Anterior cingulate cortex (tissue), 58 donors: ENCODE measurements at places on chromosomes 1 and 21.

GRCh38 chr1:212167098-212167497, 118.1 kb upstream of the PPP2R5A start:
- no peak for DNase-seq

- DNase-seq: no peak
Observed at GRCh38 chr1:14929547-14930246, 223.8 kb upstream of the TMEM51 start.

DNA sequence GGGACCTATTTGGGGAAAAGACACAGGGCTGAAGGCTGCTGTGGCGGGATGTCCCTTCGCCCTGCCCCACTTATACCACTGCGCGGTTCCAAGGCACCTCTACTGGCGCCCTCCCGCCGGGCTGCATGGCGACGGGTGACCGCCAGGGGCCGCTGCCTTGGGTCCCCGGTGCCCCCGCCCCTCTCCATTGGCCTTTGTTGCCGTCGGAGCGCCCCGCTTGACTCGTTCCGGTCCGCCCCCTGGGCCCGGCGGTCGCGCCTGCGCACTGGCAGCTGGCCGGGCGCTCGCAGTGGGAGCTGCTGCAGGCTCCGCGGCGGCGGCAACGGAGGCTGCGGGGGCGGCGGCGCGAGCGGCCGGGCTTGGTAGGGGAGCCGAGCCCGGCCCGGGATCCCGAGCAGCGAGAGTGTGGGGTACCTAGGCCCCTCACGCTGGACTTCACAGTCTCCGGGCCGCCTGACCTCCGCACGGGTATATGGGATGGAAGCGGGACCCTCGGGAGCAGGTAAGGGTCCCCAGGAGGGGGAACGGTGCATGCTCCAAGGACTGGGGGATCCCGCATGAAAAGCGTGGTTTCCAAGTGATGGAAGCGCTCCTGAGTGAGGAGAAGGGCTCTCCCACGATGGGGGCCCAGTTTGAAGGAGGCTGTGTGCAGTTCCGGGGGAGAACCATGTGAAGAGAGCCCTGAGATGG, at the start of gene AGO1:
Gene AGO1 (plus strand): TSS at position 265 of the 690 bp plus-strand sequence. CDS start 213 bp downstream, at position 478.
- peak; percentile 86 for DNase-seq

DNA sequence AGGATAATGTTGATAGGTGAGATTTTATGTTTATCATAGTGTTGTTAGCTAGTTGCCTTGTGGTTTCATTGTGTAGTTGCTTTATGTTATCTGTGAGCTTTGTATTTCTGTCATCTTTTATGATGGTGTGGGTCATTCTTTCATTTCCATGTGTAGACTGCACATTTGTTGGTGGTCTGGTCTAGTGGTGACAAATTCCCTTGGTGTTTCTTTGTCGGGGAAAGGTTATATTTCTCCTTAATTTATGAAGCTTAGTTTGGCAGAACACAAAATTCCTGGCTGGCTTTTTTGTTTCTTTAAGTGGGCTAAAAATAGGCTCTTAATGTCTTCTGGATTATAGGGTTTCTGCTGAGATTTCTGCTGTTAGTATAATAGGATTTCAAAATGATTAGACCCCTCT, 347.2 kb upstream of the ADAMTS5 start:
- DNase-seq: no peak

- no peak for DNase-seq
Observed at GRCh38 chr1:54114001-54114400, 38.8 kb downstream of the CDCP2 start.

GRCh38 chr1:153293480-153293775, 19.3 kb downstream of the PGLYRP3 start:
- DNase-seq: no peak

DNA sequence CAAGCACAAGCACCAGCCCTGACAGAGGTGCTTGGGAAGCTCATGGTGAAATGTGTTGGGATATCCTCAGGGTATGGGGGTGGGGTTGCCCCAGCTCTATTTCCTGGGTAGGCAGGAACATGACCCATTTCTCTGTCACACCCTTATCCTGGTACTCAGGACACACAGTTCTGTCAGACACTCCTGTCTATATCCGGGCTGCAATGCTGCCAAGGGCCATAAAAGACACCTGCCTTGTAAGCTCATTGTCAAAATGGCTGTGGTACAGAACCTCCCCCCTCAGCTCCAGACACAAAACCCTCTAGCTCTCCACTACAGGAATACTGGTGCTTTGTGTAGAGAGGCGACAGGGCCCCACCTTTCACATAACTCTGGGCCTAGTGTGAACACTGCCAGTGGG, 636.7 kb downstream of the PLA2G4A start:
- DNase-seq: no peak

DNA sequence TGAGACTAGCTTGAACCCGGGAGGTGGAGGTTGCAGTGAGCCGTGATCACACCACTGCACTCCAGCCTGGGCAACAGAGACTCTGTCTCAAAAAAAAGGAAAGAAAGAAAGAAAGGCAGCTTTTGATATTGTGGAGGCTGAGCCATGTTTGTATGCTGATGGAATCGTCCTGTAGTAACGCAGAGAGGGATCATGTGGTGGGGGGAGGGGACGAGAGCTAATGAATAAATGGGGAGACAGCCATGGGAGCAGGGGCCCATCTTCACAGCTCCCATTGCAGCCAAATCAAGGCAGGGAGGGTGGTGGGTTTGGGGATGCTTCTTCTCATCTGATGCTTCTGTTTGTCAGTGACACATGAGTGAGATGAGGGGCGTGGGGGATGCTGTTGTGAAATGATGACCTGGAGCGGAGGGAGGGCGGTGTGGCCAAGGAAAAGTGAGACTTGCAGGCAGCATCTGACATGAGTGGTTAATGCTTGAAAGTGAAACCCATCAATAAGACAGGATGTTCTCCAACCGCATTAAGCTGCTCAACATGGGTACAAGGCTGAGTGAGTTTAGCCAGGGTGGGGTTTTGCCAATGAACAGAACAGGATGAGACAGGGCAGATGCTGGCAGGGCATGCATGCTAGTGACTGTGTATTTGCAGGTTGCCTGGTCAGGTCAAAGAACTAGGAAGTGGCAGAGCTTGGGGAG, 16.7 kb downstream of the SPATA21 start:
- DNase-seq: no peak

DNA sequence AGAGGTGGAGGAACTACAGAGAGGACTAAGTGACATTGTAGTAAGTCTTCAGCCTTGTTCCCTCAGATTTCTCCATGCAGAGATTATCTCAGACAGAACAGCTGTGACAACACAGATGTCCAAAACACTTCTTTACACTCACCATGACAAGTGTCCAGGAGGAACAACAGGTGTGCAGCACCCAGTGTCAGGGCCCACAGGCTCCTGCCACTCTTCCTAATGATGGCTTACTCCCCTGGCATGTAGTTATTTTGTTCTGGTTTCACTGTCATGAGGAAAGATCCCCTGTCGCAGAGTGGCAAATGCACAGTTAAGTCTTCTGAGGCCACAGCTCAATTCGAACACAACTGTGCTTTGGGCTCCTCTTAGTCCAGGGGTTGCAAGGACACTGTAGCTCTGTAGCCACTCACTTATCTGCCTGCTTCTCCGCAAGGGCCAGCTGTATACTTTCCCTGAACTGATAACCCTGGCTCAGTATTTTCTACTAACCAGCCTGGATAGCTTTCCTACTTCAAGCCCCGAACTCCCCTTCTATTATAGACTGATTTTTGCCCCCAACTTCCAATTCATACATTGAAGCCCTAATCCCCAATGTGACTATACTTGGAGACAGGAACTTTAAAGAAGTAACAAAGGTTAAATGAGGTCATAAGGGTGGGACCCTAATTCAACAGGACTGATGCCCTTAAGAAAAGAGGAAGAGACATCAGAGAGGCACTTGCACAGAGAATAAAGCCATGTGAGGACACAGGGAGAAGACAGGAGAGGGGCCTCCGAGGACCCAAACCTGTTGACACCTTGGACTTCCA, 11.1 kb downstream of the PDZK1 start:
- DNase-seq: no peak

- DNase-seq: no peak
Observed at GRCh38 chr1:228988664-228989063, 253.4 kb downstream of the RHOU start.
